ENCODE measurements at places on chromosomes 1 and 21. TPM values are rescaled to one million over a fixed set of nuclear protein-coding genes. Genes with fewer than 3 reads are reported as not detected.

ADGRL2 gene
- 38.2 TPM for polyA plus RNA-seq

RXFP4 gene
- not detected for polyA plus RNA-seq

SPRR3 gene
- not detected for polyA plus RNA-seq

TRIM63 gene
- not detected for polyA plus RNA-seq

CHODL gene
- polyA plus RNA-seq, result 0.95 TPM

Measured in GM23338 (cell line).